ENCODE measurements at places on chromosomes 3 and 15. TPM values are rescaled to one million over a fixed set of nuclear protein-coding genes. Genes with fewer than 3 reads are reported as not detected.

DNA sequence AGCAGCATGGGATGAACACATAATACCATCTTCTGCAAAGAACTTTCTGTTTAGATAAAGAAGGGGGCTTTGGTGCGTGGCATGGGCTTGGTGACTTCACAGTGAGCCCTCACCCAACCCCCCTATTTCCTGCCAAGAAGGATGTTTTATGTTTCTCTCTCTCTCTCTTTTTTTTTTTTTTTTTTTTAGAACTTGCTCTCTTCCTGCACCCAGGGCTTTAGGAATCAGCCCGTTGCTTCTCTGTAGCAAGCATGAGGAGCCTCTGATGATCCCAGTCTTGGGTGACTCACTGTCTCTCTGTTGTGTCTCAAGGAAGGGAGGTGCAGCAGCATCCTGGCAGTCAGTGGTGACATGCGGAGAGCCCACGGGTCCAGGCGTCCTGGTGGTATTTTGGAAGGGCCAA is 49.1 kb downstream of the CCK start:
- peaks cover 6% of the 10 kb centered on the region for H3K36me3 ChIP-seq
- no peaks in the 10 kb centered on the region for H3K27me3 ChIP-seq
- peak; percentile 17 for DNase-seq
- H3K4me1 ChIP-seq = peaks cover 6% of the 10 kb centered on the region
- H3K4me3 ChIP-seq = no peak overlapping the region
- no peak overlapping the region for H3K27ac ChIP-seq

DNA sequence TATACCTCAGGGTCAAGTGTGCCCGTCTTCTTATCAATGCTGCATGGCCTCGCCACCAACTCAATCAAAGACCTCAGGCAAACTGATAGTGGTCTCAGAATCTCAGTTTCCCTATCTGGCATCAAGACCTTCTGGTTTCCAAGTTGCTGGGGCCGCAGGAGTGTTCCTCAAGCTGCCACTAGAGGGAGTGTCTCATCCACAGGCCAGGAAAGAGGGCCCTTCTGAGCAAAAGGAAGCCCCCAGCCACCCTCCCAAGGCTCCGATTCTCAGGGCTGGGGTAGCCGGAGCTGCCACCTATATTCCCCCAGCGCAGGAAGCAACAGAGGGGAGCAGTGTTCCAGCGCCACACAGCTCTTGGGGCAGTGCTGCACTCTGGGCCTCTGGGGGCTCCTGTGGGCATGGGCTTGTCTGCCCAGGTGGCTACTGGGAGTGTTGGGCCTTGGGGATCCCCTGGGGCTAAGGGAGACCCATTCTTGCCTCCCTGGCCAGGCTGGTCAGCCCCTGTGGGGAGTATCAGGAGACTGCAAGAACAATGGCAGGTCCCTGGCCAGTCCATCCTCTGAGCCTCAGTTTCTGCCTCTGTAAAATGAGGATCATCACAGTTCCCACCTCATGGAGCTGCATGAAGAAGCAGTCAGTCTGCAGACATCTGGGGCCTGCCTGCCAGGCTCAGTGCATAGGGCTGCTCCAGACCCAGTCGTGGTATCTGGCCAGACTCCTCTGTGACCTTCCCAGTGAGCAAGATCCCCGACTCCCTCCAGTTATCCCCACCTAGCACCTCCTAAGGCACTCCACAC is 23.4 kb upstream of the SEC13 start:
- H3K4me1 ChIP-seq = no peaks in the 10 kb centered on the region
- no peak overlapping the region for H3K27ac ChIP-seq
- DNase-seq = peak; percentile 32
- no peaks in the 10 kb centered on the region for H3K27me3 ChIP-seq
- H3K36me3 ChIP-seq = no peaks in the 10 kb centered on the region
- H3K4me3 ChIP-seq = no peak overlapping the region

GRCh38 chr15:98363416-98363815 is 284.9 kb upstream of the IGF1R start:
- H3K27me3 ChIP-seq = no peaks in the 10 kb centered on the region
- no peaks in the 10 kb centered on the region for H3K36me3 ChIP-seq
- DNase-seq = no peak
- H3K4me1 ChIP-seq = no peaks in the 10 kb centered on the region
- no peak overlapping the region for H3K27ac ChIP-seq

The MYO5C gene
- under 0.01 TPM for total RNA-seq

The MUSTN1 gene
- not detected for total RNA-seq

- no peaks in the 10 kb centered on the region for H3K36me3 ChIP-seq
- H3K27me3 ChIP-seq = no peaks in the 10 kb centered on the region
- H3K4me3 ChIP-seq = no peak overlapping the region
- DNase-seq = peak; percentile 67
Measured at GRCh38 chr15:51375966-51376640, 34.6 kb downstream of the GLDN start.

The MCTP2 gene
- total RNA-seq = 5.6 TPM

The ARL14 gene
- not detected for total RNA-seq

- H3K4me3 ChIP-seq = no peak overlapping the region
- H3K27ac ChIP-seq = no peak overlapping the region
- H3K27me3 ChIP-seq = no peaks in the 10 kb centered on the region
- H3K4me1 ChIP-seq = no peaks in the 10 kb centered on the region
- H3K36me3 ChIP-seq = no peaks in the 10 kb centered on the region
Measured at GRCh38 chr3:117434661-117435412, 725.3 kb downstream of the TUSC7 start.

DNA sequence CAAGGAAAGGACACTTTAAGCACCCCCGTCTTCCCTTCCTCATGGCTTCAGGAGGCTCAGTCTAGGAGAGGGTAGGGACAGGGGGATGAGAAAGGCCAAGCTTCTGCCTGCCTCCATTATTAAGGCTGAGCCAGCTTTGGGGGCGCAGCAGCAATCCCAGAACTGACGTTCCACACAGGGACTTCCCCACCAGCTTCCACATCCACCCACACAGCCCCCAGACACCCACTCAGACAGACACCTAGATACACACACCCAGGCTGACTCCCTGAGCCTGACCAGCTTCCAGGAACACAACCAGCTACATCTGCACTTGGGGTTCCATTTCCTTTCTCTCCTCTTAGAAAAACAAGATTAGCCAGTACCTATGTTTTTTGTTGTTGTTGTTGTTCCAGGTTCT is 4.7 kb downstream of the HCN4 start:
- no peak for DNase-seq
- peaks cover 29% of the 10 kb centered on the region for H3K27me3 ChIP-seq
- no peak overlapping the region for H3K4me3 ChIP-seq
- no peaks in the 10 kb centered on the region for H3K36me3 ChIP-seq
- H3K4me1 ChIP-seq = no peaks in the 10 kb centered on the region
- H3K27ac ChIP-seq = no peak overlapping the region

DNA sequence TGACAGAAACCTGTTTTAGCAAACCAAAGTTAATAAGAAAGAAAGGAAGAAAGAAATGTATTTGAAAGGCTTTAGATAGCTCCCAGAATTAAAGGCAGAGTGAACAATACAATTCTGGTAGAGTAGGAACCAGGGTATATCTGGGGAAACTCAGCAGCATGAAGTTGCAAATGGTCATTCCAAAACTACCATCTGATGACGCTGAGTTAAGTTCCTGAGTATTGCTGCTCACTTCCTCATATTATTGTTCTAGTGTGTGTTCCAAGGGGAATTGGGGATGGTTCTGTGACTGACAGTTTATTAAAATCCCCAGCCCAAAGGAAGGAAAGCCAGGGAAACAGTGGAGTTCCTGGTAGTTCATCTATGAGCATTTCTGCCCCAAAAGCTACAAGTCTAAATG is 88.3 kb upstream of the FRMD4B start:
- H3K27me3 ChIP-seq = no peaks in the 10 kb centered on the region
- H3K4me1 ChIP-seq = no peaks in the 10 kb centered on the region
- H3K4me3 ChIP-seq = no peak overlapping the region
- no peak for DNase-seq

The FGD5 gene
- total RNA-seq = 1.0 TPM

DNA sequence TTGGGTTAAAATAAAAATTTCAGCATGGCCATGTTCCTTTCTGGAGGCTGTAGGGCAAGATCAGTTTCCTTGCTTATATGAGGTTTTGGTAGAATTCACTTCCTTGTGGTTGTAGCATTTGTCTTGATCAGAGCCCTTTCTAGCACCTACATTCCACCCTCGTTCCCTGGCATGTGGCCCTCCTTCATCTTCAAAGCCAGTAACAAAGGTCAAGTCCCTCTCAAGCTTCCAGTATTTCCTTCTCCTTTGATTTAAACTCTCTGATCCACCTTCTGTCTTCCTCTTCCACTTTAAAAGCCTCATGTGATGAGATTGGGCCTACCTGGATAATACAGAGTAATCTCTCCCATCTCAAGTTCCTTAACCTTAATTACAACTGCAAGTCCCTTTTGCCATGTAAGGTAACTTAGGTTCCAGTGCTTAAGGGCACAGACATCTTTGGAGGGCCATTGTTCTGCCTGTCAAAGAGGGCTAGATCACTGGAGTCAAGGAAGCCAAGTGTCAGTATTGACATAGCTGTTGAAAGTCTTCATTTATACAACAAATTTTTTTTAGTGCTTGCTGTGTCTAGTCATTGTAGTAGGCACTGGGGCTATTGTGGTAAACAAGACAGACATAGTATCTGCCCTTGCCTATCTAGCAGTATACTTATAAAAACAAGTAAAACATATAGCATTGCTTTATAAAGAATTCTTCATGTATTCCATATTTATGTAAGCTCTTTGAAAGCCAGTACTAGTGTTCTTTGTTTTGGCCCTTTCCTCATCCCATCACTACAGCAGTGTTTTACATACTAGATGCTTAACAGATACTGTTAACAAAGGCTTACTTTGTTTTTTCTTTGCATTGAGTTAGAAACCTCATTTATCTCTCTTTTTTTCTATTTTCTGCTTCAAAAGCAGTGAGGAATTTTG is 40.7 kb downstream of the GLCE start:
- H3K4me1 ChIP-seq = no peaks in the 10 kb centered on the region
- no peaks in the 10 kb centered on the region for H3K36me3 ChIP-seq
- no peak for DNase-seq
- H3K27me3 ChIP-seq = no peaks in the 10 kb centered on the region

The USP4 gene
- total RNA-seq = 28.7 TPM

The ELL3 gene
- total RNA-seq = 10.1 TPM

The IFT57 gene
- 60.3 TPM for total RNA-seq

- no peaks in the 10 kb centered on the region for H3K4me1 ChIP-seq
- no peaks in the 10 kb centered on the region for H3K36me3 ChIP-seq
- no peak overlapping the region for H3K27ac ChIP-seq
- no peak overlapping the region for H3K4me3 ChIP-seq
- no peak for DNase-seq
Measured at GRCh38 chr3:17333446-17333845, 409.0 kb downstream of the TBC1D5 start.

The DTX3L gene
- 31.9 TPM for total RNA-seq

The LTF gene
- total RNA-seq = not detected

DNA sequence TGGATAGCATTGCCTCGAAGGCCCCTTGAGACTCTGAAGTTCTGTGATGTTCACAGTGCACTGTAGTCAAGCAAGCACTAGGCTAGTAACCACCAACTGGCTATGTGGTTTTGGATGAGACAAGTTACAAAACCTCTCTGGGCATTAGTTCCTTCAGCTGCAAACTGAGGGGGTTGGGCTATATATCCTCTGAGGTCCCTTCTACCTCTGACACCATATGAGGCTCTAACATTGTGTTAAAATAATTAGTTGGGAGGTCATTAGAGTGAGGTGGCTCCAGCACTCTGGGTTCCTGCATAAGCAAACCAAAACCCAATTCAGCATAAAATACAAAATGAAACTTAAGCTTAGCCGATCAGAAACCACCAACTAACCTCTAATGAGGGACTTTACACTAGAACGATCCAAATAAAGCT is 209.5 kb upstream of the LRRN1 start:
- H3K36me3 ChIP-seq = no peaks in the 10 kb centered on the region
- no peaks in the 10 kb centered on the region for H3K4me1 ChIP-seq
- no peak overlapping the region for H3K27ac ChIP-seq
- H3K4me3 ChIP-seq = no peak overlapping the region

DNA sequence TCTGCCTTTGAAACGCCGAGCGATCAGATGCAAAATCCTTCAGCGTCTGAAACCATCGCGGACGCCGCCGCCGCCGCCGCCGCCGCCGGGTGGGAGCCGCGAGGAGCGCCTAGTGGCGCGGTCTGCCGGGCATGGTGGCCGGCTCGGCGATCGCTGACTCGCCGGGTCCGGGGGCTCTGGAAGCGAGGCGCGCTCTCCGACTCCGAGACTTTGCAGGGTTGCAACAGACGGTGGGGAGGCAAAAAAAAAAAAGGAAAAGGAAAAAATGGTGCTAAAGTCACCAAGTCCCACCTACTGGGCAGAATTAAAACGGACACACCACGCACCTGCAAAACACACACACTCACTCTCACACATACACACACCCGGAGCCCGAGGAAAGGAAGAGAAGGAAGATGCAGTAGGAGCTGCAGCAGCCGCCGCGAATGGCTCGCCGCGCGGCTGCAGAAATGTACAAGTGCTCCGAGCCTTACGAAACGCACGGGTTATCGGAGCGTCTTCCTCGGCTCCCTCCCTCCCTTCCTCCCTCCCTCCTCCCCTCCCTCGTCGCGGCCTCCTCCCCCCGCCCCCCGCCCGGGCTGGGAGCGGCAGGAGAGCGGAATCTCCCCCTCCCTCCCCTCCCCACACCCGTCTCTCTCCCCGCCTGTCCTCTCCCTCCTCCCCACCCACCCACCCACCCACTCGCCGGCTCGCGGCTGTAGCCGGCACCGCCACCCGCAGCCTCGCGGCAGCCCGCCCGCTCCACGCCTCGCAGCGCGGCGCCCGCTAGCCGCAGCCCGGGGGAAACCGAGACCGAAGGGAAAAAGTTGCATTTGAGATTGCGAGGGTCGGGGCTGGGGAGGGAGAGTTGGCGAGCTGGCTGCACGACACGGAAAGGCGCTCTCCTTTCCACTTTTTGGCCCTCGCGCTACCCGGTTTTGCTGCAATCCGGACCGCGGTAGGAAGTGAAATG is at the start of gene NTRK3:
TSS of gene NTRK3 (minus strand) at position 461 of the 952 bp plus-strand sequence. CDS start 586 bp downstream, outside the sequence.
- no peaks in the 10 kb centered on the region for H3K4me1 ChIP-seq
- DNase-seq = peak; percentile 4
- no peaks in the 10 kb centered on the region for H3K36me3 ChIP-seq
- H3K27ac ChIP-seq = no peak within 1 kb of the TSS
- peaks cover 31% of the 10 kb centered on the region for H3K27me3 ChIP-seq

DNA sequence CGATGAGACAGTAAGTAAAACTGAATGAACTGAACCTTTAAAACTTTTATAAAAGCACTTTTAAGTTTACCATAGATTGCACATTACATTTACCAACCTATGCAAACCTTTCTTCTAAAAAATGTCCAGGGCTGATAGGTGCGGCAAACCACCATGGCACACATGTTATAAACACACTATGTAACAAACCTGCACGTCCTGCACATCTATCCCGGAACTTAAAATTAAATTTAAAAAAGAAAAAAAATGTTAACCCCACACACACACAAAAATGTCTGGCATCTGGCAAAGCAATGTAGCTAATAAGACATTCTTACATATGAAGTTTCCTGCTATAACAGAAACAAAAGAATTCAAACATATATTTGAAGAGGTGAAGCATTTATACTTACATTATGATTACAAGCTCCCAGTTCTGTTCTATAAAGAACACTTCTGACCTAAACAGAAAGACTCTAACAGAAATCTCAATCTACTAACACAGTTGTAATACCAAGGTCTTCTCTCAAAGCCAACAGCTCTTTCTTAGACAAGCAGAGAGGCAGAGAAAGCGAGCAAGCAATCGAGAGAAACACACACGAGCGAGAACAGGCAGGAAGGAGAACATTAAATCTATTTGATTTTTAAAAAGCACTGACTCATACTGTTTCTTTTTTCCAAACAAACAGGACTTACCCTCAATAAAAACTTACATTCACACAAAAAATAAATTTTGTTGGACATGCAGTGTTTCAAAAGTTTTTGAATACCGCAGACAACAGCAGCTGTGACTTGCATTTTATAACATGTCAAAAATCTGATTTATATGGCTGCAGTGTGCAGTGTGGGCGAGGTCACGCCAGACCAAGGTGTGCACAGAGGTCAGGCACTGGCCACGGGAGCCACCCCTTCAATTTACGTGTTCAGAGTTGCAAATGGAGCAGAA is at the start of gene NRG4:
TSS of gene NRG4 (minus strand) at position 798 of the 925 bp plus-strand sequence. CDS start 1,194 bp downstream, outside the sequence.
- no peak within 1 kb of the TSS for H3K27ac ChIP-seq
- no peaks in the 10 kb centered on the region for H3K36me3 ChIP-seq
- no peaks in the 10 kb centered on the region for H3K4me1 ChIP-seq

Data from fibroblast of lung (primary cell).